ENCODE measurements at places on chromosomes 5 and 9.
A peak's percentile ranks its signal among the peaks of the same experiment; 100 is the strongest.

- DNase-seq, result no peak
Measured at GRCh38 chr9:125549891-125550885, 156.8 kb downstream of the MAPKAP1 start.

- DNase-seq, result no peak
Measured at GRCh38 chr5:72388646-72389045, 68.5 kb downstream of the PTCD2 start.

DNA sequence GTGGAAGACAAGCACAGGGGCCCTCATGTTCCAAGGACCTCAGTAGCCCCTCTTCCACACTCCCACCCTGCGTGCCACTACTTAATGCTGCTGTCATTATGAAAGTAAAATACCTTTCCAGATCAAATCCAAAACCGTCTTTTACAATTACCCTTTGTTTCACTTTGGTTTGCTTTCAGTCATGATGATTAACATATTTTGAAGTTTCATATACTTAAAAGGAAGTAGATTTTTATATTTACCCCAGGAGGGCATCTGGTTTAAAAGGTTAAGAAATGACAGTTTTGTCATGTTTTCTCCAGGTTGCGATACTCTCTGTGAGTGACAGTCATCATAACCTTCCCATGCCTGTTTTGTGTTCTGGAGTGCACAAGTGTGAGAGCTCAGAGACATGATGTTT, 13.5 kb upstream of the MAP1B start:
- no peak for DNase-seq

GRCh38 chr5:145775411-145775810, 59.7 kb downstream of the PRELID2 start:
- no peak for DNase-seq

DNA sequence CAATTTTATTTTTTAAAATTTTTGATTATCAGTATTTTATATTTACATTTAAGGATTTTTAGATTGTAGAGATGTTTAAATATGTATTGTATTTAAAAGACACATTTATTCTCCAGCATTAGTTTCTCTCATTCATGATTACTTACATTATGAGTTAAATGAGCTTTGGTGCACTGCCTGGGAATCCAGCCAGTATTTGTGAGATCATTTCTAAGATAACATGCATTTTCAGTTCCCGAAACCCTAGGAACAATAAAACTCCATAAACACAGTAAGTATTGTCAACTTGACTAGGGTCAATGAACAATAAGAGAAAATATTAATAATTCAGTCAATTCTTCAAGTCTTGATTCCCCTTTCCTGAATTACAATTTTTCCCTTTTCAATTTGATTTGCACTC, 403.3 kb downstream of the PLK2 start:
- DNase-seq, result no peak

DNA sequence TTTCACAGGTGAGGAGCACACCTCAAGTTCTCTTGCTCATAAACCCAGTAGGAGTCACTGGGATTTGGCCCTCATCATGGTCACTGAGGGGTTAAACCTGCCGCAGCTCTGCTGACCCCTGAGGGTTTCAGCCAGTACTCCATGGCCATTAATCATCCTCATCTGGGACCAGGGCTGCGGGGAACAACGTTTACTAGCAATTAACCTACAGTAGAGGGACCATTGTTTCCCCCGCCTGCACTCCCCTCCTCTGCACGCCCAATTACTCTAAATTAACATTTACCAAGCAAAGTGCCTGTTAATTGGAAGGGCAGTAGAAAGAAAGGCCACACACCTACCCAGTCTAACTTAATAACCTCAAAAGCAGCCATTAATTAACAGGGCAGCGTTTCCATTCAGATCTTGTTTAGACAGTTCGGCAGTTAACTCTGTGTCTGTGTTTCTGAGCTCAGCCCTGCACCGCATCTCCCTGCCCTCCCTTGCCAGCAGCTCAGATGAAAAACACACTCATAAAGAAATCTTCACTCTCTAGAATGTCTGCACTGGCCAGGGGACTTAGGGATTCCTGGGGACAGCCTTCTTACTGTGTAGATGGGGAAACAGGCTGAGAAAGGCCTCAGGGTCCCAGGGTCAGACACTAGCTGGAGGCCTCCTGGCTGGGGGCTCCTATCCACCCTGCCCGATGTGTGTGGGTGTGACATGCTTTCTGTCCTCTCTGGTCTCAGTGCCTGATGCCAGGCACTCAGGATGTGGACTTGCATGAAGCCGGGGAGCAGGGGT, 51.6 kb downstream of the ALG2 start:
- DNase-seq, result peak; percentile 65

GRCh38 chr9:117936185-117937130, 232.3 kb downstream of the TLR4 start:
- no peak for DNase-seq

DNA sequence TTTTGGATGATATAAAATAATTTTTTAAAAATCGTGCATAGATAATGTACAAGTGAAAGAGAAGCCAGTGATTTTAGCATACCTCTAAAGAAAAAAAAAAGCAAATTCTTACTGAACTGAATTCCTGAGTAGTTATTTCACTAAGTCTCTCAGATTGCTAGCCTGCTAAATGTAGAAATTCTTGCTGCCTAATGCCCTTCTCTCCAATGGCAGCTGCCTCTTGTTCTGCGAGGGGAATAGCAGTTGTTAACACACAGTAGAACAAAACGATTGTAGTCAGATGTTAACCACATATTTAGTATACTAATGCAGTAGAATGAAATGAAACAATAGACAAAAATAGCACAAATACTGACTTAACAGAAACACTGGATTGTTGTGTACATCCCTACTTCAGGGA, 26.8 kb downstream of the SMAD5 start:
- no peak for DNase-seq

DNA sequence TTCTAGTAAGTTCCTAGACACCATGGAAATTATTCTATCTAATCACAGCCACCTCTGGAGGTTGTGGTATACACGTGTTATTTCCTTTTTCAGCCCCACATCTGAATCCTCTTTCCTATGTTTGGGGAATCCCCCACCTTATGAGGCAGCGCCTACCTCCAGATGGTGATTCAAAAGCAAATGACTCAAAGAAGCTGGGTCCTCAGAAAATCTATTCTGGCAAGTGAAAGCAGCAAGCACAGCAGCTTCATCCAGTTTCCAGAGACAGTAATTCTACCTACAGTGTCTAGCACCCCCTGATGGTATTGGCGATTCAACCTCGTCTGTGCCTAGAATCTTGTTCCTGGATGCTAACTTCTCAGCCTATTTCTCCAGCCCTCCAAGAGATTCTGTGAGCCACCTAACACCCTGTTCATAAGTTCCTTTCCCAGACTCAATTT, 43.0 kb downstream of the STRBP start:
- DNase-seq, result no peak

- DNase-seq, result peak; percentile 38
Measured at GRCh38 chr9:138105561-138106505, 228.3 kb downstream of the CACNA1B start.

DNA sequence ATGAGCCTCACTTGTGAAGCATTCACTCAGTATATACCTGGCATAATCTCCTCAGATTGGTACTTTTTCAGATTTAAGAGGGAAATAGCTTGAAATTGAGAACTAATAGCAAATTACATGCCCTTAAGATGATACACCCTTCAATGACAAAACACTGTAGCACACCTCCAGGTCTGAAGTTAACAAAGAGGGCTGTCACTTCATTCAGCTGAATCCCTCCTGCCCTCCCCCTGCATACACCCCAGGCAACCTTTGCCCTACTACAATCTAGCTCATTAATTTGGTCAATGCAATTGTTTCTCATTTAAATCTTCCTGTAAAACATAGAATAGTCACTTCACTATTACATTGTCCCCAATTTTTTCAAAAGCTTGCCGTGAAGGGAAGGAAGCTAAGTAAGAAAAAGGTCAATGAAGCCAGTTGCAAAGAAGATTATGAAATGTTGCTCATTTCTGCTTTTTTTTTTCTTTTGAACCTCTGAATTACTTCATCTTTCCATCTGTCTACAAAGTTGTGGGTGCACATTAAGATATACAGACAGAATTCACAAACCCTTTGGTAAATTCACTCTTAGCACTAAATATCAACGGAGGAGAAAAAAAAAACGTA, 294.8 kb upstream of the PTGER4 start:
- DNase-seq, result no peak

GRCh38 chr9:94757158-94757557, 30.7 kb downstream of the AOPEP start:
- no peak for DNase-seq

DNA sequence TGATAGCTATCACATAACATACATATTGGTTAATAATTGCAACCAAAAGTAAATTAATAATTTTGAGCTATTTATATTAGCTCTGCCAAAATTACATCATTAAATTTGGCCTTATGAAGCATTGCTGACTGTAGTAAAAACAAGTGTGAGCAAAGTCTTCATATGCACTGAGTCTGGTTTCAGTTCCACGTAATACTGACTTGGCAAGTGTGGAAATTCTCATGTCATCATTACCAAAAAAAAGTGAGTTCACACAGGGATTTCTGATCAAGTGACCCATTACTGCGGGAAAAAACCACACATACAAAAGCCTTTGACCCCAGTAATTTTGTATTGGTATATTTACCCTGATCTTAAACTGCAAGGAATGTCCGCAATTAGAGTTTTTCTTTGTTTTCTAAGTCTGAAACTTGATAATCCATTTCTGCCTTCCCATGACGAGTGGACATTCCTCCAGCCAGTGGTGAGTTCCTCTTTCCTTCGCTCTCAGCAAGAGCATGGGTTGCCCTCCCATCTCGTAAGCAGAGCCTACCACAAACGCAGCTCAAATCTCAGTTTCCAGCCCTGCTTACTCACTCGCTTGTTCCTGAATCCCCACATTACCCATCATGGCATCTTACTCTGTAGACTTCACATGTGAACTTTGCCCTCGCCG, 220.2 kb upstream of the DMRT1 start:
- no peak for DNase-seq

GRCh38 chr9:137237759-137238726, 3.0 kb upstream of the TUBB4B start:
- DNase-seq, result no peak

GRCh38 chr5:26674846-26675245, 363.5 kb downstream of the CDH9 start:
- no peak for DNase-seq

- no peak for DNase-seq
Measured at GRCh38 chr5:1266791-1267190, 28.1 kb downstream of the TERT start.

- no peak for DNase-seq
Measured at GRCh38 chr5:125987677-125988255, 435.4 kb upstream of the GRAMD2B start.

GRCh38 chr5:13572163-13572562, 372.3 kb downstream of the DNAH5 start:
- no peak for DNase-seq

GRCh38 chr9:20984506-20984905, 46.9 kb downstream of the HACD4 start:
- DNase-seq, result no peak

GRCh38 chr5:147400881-147401280, 109.0 kb downstream of the DPYSL3 start:
- DNase-seq, result no peak

DNA sequence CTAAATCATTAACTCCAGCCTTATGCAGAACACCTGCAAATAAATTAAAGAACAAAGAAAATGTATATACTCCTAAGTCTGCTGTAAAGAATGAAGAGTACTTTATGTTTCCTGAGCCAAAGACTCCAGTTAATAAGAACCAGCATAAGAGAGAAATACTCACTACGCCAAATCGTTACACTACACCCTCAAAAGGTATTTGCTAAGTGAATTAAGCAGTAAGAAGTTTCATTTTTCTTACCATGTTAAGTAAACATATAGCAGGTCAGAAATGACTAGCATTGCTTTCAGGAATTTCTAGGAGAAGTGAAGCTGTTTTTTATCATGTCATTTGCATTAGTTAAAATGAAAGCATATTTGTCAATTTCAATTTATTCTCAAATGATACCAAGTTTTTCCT, 92.7 kb downstream of the MELK start:
- DNase-seq, result no peak

- peak; percentile 19 for DNase-seq
Measured at GRCh38 chr5:10123254-10123989, 126.3 kb downstream of the ATPSCKMT start.

- DNase-seq, result no peak
Measured at GRCh38 chr9:114050646-114051045, 27.5 kb downstream of the AMBP start.

- no peak for DNase-seq
Measured at GRCh38 chr5:109962882-109963603, 273.3 kb downstream of the MAN2A1 start.

DNA sequence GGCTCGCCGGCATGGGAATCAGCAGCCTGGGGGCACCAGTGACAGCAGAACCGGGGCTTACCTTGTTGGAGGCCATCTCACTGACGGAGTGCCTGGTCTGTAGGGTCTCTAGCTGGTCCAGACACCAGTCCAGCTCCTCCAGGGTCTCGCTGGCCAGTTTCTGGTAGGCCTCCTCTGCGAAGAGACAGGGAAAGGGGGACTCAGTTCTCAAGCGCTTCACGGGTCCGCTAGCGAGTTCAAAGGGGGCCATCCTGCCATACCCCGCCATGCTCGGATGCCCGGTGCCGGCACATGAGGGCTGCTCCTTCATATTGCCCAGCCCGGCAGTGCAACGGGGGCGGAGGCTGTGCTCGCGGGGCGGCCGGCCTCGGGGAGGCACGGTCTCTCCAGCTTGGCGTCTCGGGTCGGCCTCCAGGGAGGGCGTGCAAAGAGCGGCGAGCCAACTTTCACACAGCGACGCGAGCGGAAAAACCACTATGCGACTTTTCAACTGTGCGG, 456.0 kb downstream of the RAB3C start:
- peak; percentile 64 for DNase-seq

- peak; percentile 41 for DNase-seq
Measured at GRCh38 chr5:154287136-154287535, 96.6 kb downstream of the GALNT10 start.

GRCh38 chr9:114300846-114301797, 21.8 kb upstream of the ORM1 start:
- peak; percentile 38 for DNase-seq

DNA sequence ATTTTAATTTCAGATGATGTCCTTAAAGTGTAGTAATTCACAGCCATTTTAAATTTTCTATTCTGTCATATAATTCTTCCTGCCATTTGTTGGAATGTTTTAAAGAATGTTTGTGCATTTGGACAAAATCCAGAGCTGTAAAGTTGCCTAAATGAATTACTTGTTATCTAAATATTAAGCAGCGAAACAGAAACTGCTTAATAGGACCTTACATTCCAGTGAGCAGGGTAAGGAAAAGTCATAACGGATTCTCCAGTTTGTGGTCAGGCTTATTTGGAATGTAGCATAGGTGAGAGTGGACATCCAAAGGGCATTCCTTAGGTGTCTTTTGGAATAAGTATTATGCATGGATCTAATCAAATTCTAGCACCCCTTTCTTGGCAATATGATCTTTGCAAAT, 410.4 kb upstream of the PTPRD start:
- no peak for DNase-seq

DNA sequence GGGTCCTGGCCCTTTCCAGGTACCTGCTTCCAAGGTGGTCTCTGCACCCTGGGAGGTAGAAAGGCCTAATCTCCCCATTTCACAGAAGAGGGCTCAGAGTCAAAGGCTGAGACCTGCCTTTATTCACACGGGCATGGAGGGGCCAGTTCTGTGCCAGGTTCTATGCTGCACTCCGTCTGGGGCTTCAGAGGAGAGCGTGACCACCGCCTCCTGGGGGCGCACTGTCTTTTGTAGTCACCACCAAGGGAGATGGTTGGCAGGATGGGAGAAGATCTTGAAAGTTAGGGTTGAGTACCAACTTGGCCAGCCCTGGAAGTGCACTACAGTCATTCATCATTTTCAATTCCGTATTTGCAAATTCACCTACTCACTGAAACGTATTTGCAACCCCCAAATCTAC, 23.7 kb upstream of the PRDM12 start:
- no peak for DNase-seq

All from ecto neural progenitor cell (in vitro differentiated cells).